Panc1 (cell line): ENCODE measurements at places on chromosomes 5 and 9.

- DNase-seq = no peak
Measured at GRCh38 chr5:137715456-137715855, 20.4 kb downstream of the KLHL3 start.

GRCh38 chr9:89746385-89747116 lies 141.7 kb downstream of the GADD45G start:
- no peak for DNase-seq

- no peak for DNase-seq
Measured at GRCh38 chr9:89678396-89679015, 73.7 kb downstream of the GADD45G start.

DNA sequence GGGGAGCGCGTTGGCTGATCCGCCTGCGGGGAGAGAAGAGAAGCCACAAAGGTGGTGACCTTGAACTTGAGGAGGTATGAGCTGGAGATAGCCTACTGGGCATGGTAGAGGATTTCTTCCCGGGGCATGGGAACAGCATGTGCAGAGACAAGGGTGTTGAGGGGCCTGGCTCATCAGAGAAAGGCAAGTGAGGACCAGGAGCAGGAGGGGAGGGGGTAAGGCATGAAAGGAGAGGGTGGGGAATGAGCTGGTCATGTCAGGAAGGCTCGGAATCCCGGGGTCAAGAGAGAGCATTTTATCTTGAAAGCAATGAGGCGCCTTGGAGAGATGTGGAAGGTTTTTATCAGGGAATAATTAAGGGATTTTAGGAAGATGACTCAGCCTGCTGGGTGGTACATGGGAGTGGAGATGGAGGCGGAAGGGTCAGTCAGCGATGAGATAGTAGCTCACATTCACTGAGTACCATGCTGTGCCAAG lies 121.1 kb downstream of the LHX2 start:
- no peak for DNase-seq

GRCh38 chr5:94690778-94691177 lies 72.3 kb downstream of the SLF1 start:
- DNase-seq = no peak

GRCh38 chr5:180324601-180324950 lies 28.6 kb downstream of the GFPT2 start:
- no peak for DNase-seq

DNA sequence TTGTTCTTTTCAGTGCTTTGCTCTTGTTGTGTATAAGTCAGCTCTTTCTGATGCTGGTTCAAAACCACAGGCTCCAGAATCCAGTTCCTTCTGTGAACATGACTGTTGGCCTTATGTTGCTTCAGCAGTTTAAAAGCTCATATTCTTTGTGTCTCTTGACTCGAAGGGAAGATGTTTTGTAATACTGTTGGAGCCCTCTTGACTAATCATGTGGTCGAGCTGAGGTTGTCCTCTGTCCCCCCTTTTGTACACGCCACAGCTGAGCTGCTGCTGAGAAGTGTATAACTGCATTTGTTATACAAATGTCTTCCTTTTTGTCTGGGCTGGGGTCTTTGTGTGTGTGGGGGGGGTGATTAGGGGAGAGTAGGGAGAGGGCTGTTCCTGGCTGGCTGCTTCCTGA lies 35.8 kb downstream of the SLC36A1 start:
- no peak for DNase-seq

DNA sequence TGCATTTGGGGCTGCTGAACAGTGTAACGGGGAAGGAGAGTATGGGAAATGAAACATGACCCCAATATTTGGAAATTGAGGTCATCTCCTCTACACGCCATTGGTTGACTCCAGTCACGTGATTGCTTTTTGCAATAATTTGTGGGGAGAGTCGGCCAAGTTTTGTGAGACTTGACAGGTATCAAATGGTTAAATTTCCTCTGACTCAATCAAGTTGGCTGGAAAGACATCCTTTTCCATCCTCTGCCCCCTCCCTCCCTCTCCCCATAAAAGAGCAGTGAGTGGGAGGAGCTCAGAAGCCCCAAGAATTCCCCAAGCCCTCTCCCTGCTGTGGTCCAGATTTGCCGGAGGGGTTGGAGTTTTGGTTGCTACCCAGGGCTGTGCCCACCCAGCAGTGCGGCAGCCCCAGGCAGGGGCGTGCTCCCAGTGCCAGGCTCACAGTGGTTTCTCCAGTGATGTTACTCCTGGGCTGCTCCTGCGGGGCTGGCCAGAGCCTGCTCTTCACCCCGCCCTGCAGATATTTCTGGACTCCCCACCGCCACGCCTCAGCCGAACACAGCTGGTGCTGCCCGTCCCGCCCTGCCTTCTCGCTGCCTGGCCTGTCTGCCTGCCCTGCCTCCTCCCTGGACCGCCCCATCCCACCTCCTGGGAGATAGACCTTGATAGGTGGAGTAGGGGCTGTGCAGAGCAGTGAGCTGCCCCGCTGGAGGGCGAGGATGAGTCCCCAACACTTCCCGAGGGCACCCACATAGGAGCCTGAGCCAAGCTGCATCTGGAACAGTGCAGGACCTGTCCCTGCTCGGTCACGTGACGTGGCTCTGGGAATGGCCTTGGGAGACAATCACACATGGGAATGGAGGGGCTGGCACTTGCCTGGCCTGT lies 3.4 kb downstream of the COL5A1 start:
- no peak for DNase-seq

DNA sequence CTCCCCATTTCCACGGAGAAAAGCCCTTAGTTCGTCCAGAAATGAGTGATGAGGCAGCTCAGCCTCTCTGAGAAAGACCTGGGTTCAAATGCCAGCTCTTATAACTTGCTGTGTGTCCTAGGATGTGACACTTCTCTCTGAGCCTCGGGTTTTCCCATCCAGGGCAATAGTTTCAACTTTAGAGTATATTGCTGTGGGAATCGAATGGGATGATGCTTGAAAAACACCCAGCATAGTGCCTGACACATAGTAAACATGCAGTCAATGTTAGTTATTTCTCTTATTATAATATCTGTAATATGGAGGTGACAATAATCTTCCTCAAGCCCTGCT lies 430 bp upstream of the MAPKAP1 start:
- peak; percentile 5 for DNase-seq

DNA sequence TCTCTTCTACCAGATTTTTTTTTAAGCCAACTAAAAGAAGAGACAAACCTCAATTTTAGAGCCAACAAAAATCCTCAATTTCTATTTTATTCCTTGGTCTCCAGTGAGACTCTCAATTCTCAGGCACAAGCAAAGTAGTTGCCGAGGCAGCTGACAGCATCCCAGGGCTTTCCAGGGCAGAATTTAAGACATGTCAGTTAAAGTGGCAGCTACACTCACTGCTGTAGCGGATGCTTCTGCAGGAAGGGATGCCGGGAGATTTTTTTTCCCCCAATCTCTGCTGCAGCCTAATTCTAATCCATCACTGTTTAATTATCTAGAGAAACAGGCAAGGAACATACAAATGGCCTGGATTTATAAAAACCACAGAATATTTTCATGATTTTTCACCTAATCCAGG lies 57.0 kb downstream of the TTC39B start:
- DNase-seq = no peak

- no peak for DNase-seq
Measured at GRCh38 chr9:116238225-116238624, 84.6 kb downstream of the PAPPA start.

- DNase-seq = no peak
Measured at GRCh38 chr9:122005597-122005996, 87.5 kb downstream of the TTLL11 start.

DNA sequence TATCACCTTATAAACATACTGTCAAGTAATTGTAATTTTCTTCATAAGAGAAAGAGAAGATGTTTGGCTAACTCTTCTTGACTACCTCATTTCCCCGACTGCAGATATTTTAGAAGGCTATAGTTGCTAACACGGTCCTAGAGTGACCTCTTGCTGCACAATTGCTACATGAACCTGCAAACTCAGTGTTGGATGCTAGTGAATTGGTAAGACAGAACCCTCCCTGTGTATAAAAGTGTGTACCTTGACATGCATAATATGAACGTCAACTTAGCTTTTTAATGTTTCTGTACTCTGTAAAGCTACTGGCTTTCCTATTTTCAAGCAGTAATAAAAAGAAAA lies 46.7 kb upstream of the CER1 start:
- DNase-seq = peak; percentile 10

- DNase-seq = no peak
Measured at GRCh38 chr5:143752165-143752850, 59.7 kb upstream of the HMHB1 start.

DNA sequence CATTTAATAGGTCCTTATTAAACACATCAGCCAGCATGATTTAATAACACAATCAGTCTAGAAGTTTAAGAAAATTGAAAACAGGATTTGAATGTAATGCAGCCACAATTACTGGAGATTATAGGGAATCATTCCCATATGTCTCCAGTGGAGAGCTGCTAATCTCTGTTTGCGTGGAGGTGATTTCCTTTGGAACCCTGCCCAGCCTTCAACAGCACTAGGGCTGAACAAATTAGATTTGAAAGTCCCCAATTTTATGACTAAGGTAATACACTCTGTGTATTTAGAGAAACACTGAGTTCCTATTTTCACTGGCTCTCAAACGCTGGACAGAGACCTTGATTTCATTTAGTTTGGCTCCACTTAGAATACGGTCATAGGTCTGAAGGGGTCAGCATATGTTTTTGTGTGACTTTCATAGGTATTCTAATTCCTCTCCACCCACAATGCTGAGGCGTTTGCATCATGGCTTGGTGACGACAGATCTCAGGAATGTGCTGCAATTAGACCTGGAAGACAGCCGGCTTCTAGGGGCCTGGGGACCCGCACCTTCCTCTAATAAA lies 508.3 kb downstream of the EBF1 start:
- DNase-seq = no peak

- no peak for DNase-seq
Measured at GRCh38 chr5:167694325-167695147, 596.9 kb upstream of the WWC1 start.

DNA sequence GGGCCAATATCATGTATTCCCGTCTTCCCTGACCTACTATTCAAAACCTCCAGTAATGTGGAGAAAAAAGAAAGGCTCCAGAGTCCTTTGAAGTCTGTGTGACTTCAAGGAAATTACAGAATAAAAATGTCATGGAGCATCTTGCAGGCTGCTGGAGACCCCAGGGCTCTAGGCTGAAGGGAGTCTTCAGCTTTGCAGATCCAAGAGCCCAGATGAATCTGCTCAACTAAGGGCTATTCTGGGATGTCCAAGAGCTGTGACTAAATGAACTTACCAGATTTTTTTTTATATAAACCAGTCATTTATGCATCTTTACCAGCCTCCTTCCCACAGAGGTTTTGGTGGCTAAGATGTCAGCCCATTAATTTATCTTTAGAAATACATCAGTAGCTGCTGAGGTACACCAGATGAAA lies 167.3 kb downstream of the MUSK start:
- no peak for DNase-seq

- DNase-seq = no peak
Measured at GRCh38 chr9:33124751-33125381, 42.3 kb downstream of the B4GALT1 start.

DNA sequence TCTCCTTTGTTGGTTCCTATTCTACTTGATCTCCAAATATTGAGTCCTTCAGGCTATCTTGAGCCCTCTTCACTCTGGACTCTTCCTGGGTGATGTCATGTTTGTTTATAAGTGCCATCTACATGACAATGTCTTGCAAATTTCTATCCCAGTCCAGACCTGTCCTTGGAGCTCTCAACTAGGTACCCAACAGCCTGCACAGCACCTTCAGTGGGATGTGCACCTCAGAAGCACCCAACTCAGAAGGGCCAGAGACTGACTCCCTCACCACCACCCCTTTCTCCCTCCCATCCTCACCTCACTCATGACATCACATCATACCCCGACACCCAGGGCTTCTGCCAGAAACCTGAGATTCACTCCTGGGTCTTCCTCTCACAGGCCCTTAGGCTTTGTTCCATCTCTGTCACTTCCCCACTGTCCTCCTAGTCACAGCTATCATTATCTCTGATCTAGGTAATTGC lies 14.4 kb downstream of the TXN start:
- no peak for DNase-seq

DNA sequence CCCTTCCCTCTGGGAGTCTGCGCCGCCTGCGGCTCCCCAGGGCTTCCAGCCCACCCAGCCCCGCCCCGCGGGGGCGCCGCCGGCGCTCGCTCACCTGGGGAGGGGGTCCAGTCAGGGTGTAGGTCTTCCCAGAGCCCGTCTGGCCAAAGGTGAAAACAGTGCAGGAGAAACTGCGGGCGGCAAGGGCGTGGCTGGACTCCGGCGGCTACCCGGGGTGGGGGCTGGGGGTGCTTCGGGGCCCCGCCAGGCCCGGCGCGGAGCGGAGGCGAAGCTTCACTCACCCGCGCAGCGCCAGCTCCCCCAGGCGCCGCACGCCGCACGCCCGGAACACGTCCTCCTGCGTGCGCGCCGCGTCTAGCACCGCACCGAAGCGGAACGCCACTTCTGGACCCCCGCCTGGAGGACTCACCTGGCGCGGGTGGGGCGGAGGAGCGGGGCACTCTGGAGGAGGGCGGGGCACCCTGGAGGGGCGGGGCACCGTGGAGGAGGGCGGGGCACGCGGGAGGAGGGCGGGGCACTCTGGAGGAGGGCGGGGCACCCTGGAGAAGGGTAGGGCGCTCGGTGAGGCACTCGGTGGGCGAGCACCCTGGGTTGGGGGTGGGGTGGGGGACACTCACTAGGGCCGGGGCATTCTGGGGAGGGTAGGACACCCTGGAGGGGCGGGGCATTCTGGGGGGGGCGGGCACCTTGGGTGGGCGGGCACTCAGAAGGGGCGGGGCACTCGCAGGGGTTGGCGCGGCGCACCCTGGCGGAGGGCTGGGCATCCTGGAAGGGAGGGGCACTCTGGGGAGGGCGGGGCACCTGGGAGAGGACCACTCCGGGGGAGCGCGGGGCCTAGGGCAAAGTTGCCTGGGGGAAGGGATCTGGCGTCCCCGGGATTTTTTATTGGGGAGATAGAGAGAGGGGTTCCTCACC lies 814 bp downstream of the KIF12 start:
- DNase-seq = no peak

- DNase-seq = no peak
Measured at GRCh38 chr9:110777196-110777875, 108.7 kb downstream of the MUSK start.
